ENCODE measurements at places on chromosomes 16 and 17.

GRCh38 chr16:48280546-48280945, 33.2 kb upstream of the ABCC11 start:
- no peak for DNase-seq

DNA sequence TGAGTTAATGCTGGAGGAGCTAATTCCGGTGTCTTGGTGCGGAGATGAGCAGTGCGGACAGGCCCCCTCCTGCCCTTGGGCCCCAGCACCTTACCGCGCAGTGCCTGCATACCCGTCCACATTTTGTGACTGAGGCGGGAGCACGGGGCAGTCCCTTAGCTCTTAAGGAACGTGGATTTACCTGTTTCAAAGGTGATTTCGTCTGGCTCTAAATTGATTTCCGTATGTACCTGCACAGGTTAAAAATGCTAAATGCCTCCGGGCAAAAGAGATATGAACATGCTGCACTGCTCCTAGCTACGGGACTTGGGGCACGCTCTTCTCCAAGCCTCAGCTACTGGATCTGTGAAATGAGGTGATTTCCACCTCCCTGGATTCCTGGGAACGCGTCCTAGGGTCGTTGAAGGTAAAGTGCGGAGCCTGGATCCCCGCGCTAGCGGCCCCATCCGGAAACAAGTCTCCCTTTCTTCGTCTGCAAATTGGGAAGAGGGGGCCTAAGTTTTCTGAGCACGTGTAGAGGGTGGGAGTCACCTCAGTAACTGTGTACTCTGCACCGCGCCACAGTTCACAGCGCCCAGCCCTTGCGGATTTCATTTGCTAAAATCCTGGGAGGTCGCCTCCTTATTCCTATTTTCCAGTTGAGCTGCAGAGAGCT, 669 bp upstream of the CRISPLD2 start:
- no peak for DNase-seq

DNA sequence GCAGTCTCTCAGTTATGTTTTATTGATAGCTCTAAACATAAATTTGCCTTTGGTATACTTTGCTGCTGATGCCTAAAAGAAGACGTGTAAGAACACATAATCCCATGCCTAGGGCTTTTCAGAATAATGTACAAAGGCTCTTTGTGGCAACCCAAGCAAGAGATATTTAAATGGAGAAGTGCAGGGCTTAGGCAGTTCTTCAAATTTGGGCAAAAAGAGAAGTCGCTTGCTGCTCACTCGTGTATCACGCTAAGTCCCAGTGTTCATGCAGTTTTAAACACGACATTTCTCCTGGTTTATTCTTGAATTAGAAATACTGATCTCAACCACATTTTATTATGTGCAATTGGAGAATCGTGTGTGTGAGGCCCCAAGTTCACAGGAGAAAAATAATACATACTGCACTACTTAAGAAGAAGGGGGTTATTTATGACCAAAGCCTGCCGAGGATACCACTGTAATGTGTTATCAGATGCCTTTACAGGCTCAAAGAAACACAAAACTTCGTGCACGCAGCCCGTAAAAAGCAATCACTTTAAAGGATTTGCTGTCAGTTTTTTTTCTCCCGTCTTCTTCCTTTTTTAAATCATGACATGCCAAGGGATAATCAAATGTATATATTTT, 22.5 kb upstream of the IRX6 start:
- DNase-seq = no peak

GRCh38 chr17:47210105-47210504, 957 bp downstream of the MYL4 start:
- no peak for DNase-seq

DNA sequence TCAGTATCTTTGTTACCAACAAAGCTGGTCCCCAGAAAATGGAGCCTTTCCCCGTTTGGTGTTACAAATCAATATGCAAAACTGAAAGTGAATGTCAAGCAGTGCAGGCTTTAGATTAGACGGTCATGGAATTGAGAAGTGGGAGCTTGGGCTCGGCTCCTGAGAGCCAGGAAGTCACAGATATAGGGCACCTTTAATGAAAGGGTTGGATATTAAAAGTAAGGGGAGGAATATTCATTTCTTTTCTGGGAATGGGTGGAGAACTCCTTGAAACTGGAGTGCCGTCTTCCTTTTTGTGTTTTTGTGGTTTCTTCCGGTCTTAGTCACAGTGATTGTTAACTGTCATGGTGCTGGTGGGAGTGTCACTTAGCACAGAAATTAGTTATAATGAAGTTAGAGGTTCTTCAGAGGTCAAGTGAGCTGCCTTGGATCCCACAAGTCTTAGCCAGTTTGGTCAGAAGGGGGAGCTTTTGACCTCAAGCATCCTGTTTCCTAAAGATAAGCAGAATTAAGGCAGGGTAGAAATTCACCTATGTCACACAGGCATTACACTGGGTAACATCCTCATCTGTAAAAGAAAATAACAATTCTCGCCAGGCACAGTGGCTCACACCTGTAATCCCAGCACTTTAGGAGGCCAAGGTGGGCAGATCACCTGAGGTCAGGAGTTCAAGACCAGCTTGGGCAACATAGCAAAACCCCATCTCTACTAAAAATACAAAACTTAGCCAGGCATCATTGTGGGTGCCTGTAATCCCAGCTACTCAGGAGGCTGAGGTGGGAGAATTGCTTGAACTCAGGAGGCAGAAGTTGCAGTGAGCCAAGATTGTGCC, 9.6 kb upstream of the EIF1 start:
- no peak for DNase-seq

Data from GM04503 (cell line).